ENCODE measurements at places on chromosomes 3 and 15. TPM values are rescaled to one million over a fixed set of nuclear protein-coding genes. Genes with fewer than 3 reads are reported as not detected.

DNA sequence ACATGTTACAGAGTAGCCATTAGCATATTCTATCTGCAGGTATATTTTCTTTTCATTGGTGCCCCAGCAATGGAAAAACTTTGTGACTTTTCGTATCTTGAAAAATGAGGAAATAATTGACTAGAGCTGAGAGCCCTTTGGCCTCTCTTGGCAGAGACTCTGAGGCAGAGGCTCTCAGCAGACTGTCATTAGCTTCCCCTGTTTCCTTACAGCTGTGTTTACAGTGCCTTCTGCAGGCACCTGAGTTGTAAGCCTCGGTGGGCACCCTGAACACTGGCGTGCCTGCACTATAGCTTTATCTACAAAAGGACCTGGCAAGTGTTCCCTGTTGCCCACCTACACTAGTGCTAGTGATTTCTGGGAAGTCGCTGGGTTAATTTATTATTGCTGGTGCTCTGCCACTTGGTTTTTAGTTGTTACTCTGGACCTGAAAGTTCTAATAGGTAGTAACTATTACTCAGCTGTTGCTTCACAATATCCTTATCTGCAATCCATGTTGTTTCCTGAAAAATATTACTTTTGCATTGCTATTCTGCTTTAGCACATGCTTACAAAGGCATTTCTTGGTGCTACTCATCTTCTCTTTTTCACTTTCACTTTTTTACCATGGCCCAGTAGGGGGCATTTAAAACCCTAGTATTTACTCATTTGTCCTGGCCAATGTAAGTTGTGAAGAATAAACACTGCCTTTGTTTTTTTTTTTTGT, 7.8 kb upstream of the GPR171 start:
- no peak for DNase-seq

GRCh38 chr15:39709941-39710340, 72.7 kb downstream of the FSIP1 start:
- no peak for DNase-seq

DNA sequence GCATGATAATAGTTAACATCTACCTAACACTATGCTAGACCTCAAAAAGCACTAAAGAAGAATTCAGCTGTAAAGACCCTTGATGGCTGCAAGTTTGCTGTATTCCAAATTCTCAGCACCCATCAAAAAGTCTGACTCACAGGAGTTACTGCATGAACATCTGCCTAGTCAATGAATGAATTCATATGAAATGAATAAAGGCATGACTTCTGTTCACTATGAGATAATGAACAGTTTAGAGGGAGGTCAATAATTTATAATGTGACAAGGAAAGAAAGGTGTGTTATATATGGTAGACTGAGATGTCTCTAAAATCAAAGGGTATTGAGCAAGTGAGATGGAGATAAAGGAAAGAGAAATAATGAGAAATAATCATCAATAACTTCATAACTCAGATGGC, 508.2 kb upstream of the TGFBR2 start:
- no peak for DNase-seq

DNA sequence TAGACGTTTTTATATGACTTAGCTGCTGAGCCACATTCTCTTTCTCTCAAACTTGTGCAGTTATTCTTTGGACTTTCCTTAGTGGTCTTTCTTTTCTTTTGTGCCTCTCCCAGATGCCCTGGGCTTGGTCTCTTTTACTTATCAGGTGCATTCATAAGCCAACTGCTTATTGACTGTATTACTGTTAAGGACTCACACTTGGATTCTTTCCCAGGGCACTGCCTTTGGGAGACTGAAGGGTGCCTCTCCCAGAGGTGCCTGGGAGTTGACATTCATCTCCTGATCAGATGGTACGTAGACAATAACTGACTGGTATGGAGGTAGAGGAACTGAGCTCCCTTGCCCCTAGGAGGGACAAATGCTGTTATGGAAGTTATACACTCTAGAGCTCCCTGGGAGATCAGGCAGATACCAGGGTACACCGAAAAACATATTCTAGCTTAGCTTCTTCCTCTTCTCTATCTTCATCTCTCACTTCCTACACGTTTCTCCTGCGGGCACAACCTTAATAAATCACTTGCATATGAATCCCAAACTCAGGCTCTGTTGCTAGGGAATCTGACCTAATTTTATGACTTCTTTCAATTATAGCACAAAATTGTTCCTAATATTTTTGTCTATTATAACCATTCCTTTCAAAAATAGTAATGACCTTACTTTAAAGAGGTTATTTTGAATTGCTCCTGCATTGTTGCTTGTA, 24.7 kb downstream of the PARP15 start:
- no peak for DNase-seq

DNA sequence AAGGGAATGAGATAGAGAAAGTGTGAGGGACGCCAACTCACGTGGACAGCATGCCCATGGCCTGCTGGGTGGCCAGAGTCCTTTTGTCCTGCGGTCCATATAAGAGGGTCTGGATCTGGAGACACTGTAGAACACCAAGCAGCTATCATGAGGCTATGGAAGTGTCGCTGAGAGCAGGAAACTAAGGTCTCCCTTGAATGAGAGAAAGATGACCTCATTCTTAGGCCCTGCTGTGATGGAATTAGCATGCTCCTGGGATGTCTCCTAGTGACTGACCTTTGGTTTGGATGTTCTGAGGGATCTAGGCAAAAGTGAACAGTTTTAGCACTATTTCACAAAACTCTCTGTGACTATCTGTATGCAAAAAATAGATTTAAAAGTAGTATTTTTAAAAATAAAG, 34.4 kb downstream of the SYNM start:
- no peak for DNase-seq

Gene ZNF710
- total RNA-seq = 5.6 TPM

Gene PRRT3
- 1.4 TPM for total RNA-seq

Gene GPR149
- 0.41 TPM for total RNA-seq

Gene LRTM1
- 84.2 TPM for total RNA-seq

All from tongue (tissue), 3 donors.